ENCODE measurements at places on chromosomes 4 and X.

DNA sequence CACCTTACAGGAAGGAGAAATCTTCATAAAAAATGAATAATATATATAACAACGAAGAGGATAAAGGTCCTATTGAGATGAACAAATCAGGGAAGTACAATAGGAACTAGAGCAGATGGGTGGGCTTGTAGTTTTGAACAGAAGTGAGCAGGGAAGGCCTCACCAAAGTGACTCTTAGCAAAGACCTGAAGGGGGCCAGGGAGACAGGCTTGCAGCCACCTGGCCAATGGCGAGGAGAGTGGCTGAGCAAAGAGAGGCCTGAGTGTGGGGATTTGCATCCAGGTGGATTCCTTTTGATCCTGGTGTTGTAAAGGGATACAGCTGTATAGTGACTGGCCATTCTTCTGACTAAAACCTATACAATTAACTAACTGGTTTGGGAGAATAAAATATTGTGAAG lies 354.1 kb downstream of the CAMK2D start:
- DNase-seq: no peak

- DNase-seq: peak; percentile 39
Observed at GRCh38 chr4:159042097-159042605, 60.7 kb upstream of the RAPGEF2 start.

GRCh38 chrX:28649541-28649940 lies 62.3 kb downstream of the IL1RAPL1 start:
- DNase-seq: no peak

DNA sequence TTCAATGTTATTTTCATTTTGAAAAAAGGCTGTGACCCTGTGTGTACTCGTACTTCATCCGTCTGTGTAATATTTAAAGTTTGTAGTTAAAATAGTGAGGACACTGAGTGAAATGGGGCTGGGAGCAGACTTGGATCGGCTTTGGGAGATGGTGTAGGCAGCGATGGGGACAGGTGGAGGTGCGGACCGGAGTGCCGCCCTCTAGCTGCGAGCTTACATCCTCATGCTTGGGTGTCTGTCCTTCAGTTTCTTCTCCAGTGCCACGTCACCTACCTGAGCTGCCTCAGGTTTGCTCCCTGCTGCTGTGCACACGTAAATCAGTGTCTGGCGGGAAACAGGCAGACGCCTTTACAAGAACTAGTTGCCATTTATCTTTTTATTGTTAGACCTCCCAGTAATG lies 146.1 kb downstream of the GPR143 start:
- DNase-seq: no peak

DNA sequence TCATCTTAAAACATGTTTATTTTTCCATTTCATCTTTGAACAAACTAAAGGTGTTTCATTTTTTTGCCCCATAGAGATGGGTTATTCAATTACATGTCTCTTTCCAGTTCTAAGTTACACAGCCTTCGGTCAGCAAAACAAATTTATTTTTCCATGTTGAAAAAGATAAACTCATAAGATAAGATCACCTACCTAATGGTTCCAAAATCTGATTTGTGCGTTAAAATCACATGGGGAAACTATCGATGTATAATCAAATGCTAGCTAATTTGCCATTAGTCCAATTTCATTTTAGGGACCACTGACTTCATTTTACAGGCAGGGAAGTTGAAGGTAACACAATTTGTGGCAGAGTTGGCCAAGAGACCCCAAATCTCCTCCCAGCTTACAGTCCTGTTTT lies 67.2 kb upstream of the ACSL1 start:
- no peak for DNase-seq

DNA sequence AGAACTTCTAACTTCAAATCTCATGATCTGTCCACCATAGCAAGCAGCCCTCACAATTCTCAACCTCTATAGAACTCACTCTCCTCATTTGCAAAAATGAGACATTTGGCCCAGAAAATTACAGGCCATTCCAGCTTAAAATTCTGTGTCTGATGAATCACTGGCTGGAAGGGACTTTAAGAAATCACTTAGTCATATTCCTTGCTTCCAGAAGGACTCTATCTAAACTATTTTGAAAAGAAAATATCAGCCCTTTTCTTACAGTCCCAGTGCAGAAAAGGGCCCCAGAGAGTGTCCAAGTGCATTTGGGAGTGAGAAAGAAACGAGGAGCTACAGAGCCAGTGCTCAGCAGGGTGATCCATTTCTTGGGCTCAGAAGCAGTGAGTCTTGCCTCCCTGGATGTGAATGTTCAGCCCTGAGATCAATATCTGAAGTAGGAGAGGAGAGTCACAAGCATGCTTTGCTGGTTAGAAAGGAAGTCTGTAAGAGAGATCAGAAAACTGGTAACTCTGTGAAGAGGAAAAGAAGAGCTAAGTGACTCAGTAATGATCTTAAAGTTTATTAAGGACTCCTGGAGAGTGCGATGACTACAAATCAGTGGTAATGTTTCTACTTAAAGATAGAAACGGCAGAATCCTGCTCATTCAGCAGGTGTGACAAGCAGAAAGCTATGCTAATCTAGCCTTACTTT lies 139.8 kb downstream of the PALLD start:
- peak; percentile 83 for DNase-seq

- DNase-seq: peak; percentile 66
Observed at GRCh38 chr4:95013236-95013635, 255.5 kb downstream of the BMPR1B start.

GRCh38 chrX:114611018-114611619 lies 27.2 kb downstream of the HTR2C start:
- DNase-seq: peak; percentile 61

- DNase-seq: no peak
Observed at GRCh38 chr4:60840020-60840419, 360.1 kb upstream of the ADGRL3 start.

- DNase-seq: no peak
Observed at GRCh38 chrX:468979-469378, 82.3 kb upstream of the PPP2R3B start.

- DNase-seq: no peak
Observed at GRCh38 chr4:100938698-100939097, 408.6 kb downstream of the PPP3CA start.

DNA sequence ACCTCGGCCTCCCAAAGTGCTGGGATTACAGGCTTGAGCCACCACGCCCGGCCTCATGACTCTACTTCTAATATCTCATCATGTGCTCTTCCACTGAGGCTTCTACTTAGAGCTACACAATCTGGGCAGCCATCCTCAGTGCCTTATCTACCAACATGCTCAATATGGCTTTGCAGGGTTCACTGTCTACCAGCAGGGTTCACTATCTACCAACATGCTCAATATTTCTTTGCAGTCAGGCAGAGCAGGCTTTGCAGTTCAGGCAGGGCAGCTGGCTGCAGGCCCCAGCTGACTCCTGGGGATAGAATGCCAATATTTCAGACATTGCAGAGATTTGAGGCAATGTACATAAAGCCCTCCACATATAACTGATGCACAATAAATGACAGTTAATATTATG lies 47.5 kb downstream of the PKD2 start:
- peak; percentile 85 for DNase-seq

DNA sequence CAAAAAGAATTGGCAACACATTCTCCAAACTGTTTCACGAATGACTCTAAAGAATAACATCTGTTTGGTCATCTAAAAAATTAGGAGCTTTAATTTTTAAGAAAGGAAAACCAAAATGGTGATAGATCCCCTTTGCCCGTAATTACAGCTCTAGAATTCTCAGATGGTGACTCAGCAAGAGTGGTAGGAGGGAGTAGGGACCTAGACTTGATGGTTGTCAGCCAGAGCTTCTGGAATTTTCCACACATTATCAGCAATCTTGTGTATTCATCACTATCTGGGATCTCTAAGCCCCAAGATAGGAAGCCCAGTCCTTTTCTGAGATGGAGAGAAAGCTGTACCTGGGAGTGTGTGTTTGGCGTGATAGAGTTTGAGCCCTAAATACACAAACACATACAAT lies 103.9 kb upstream of the RAB40AL start:
- peak; percentile 27 for DNase-seq

GRCh38 chr4:187451776-187452175 lies 543.8 kb upstream of the ZFP42 start:
- no peak for DNase-seq

GRCh38 chr4:94939791-94940519 lies 182.2 kb downstream of the BMPR1B start:
- DNase-seq: peak; percentile 54

- peak; percentile 40 for DNase-seq
Observed at GRCh38 chrX:29903360-29903759, 312.0 kb upstream of the MAGEB2 start.

DNA sequence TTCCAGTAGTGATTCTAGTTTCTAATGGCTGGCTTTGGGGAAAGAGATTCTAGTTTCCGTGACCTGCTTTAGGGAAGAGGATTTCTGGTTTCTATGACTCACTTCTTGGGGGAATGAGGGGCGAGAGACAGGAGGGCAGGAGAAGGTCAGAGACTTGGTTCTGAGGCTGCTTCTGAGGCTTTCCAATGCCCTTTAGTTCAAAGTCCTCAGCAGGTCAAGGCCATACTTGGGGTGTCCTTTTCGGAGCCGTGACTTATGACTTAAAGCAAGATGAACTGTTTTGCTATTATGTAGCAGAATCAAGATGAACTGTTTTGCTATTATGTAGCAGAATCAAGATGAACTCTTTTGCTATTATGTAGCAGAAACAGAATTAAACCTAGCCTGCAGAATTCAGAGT lies 52.2 kb upstream of the TLR3 start:
- DNase-seq: no peak

GRCh38 chr4:100823066-100823992 lies 305.5 kb upstream of the EMCN start:
- peak; percentile 59 for DNase-seq

GRCh38 chrX:45709381-45709780 lies 508.7 kb upstream of the DIPK2B start:
- no peak for DNase-seq

GRCh38 chrX:119459181-119459580 lies 9.1 kb upstream of the SLC25A5 start:
- no peak for DNase-seq

DNA sequence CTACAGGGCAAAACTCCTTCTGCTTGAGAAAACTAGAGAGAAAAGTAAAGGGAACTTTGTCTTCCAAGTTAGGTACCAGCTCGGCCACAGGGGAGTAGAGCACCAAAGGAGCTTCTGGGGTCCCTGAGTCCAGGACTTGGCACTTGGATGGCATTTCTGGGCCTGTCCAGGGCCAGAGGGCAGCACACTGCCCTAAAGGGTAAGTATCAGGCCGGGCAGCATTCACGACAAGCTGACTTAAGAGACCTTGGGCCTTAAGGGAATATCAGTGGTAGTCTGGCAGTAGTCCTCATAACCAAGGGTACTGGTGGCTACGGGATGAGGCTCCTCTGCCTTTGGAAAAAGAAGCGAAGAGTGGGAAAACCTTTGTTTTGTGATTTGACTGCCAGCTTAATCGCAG lies 632.7 kb downstream of the KLHL13 start:
- no peak for DNase-seq

- no peak for DNase-seq
Observed at GRCh38 chr4:122246551-122246950, 94.4 kb downstream of the BLTP1 start.

GRCh38 chr4:144338148-144338547 lies 197.6 kb upstream of the GYPA start:
- peak; percentile 81 for DNase-seq

GRCh38 chr4:4461178-4461577 lies 74.3 kb downstream of the NSG1 start:
- no peak for DNase-seq

GRCh38 chr4:23333556-23333945 lies 556.3 kb downstream of the PPARGC1A start:
- DNase-seq: peak; percentile 13

GRCh38 chrX:22041907-22042530 lies 9.9 kb downstream of the PHEX start:
- DNase-seq: no peak

DNA sequence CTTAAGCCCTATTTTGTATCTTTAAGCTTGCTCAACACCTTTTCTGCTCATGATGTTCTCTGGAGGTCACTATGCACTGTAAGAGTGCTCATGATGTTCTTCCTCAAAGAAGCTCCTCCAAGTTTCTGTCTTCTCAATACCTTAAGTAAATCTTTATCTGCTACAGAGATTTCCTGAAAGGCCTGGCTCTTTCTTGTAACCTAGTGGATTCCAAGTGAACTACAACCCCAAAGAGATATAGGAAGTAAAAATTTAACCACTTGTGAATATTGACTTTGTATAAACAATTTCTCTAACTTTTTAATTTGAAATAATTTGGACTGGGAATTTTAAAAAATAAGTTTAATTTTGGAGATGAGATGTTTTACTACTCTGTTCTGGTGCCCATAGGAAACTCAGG lies 39.3 kb upstream of the XK start:
- peak; percentile 3 for DNase-seq

DNA sequence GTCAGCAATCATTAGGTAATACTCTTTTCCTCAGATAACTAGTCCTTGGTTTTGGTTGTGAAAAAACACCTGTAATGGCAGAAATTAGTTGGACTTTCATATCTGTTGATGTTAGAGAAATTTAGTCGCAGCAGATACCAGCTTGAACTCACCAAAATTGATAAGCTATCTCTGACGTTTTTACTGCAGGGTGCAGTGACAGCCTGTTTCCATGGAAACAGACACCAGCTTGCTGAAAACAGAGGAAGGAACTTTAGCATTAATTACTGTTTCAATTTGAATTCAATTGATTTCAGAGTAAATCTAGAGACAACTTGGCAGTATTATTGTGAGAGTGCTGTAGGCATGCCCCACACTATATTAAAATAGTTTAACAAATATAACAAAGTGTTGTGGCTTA lies 246.5 kb downstream of the PPP1R2C start:
- no peak for DNase-seq

GRCh38 chr4:89382439-89382838 lies 74.8 kb upstream of the GPRIN3 start:
- no peak for DNase-seq

- no peak for DNase-seq
Observed at GRCh38 chr4:101885574-101885973, 95.0 kb downstream of the BANK1 start.

DNA sequence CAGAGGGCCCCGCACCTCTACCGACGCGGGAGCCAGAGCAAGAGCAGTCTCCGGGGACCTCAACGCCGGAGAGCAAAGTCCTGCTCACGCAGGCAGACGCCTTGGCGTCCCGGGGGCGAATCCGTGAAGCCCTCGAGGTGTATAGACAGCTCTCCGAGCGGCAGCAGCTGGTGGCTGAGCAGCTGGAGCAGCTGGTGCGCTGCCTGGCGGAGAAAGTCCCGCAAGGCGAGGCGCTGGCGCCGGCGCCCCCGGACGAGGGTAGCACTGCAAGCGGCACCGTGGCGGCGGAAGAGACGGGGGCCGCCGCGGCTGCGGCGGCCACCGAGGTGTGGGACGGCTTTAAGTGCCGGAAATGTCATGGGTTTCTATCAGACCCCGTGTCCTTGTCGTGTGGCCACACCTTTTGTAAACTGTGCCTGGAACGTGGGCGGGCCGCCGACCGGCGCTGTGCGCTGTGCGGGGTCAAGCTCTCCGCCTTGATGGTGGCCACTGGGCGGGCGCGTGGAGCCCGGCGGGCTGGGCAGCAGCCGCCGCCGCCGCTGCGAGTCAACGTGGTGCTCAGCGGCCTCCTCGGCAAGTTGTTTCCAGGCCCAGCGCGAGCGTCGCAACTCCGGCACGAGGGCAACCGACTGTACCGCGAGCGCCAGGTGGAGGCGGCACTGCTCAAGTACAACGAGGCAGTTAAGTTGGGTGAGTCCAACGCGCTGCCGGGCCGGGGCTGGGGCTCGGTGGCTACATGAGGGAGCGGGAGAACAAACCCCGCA lies 672 bp downstream of the LONRF3 start:
- DNase-seq: no peak

GRCh38 chrX:9355739-9356138 lies 109.1 kb upstream of the TBL1X start:
- no peak for DNase-seq

Measured in choroid plexus epithelial cell (primary cell).